ENCODE measurements at places on chromosomes 1 and 21.

GRCh38 chr1:33086384-33086850 lies 5.5 kb downstream of the AZIN2 start:
- DNase-seq, result peak; percentile 48

DNA sequence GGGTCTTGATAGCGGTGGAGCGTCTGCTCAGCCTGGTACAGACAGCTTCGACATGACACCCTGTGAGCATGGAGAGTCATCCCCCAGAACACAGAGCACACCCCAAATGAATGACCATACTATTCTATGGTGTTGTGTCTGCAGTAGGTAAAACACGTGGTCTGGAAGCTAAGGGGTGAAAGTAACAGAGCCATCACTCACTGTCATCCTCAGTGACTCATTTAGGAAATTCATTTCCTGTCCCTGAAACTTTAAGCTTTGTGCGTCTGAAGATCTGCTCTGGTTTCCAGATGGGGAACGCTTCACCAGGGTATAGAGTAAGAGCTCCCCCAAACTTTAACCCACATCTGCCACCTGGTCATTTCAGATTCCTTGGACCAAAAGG lies 94.8 kb upstream of the DISP3 start:
- no peak for DNase-seq

GRCh38 chr21:37088186-37088735 lies 15.2 kb downstream of the TTC3 start:
- DNase-seq, result no peak

- peak; percentile 47 for DNase-seq
These were observed 61.1 kb downstream of the XCL1 start for GRCh38 chr1:168637350-168637991.

GRCh38 chr1:181044449-181044966 lies 10.7 kb downstream of the MR1 start:
- no peak for DNase-seq

GRCh38 chr21:44969066-44969670 lies 29.3 kb downstream of the SLX9 start:
- no peak for DNase-seq

DNA sequence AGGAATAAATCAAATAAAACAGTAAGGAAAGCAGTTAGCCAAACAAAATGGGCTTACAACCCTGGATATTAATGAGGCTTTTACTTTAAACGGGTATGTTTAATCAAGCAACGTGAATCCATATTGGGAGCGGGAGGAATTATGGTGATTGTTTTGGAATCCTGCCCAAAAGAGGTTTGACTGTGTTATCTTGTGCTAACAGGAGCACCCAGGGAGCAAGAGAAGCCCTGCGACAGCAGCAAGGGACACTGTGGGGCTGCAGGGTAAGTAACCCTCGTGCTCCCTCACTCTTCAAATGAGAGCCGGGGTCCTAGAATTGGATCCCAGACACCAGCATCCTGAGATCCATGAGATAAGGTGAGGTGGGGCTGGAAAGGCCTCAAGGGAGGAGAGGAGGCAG lies 72.6 kb upstream of the PGBD5 start:
- DNase-seq, result peak; percentile 73

GRCh38 chr1:243482141-243483022 lies 226.5 kb downstream of the SDCCAG8 start:
- DNase-seq, result no peak

DNA sequence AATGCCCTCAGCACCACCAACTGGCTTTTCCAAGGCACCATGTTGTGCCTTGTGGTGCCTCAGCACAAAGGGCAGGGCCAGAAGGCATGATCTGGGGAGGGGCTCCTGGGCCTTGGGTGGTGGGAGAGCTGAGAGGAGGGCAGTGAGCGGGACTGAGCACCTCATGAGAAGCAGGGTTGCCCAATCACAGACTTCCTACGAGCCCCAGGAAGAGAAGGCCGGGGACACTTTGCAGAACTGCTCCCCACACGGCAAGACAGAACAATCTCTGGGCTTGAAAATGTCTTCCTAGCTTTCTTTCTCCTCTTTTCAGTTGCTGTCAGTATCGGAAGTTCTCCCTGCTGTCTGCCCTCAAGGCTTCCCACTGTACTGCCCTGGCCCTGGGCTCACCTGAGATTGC lies 6.8 kb downstream of the KCNJ10 start:
- no peak for DNase-seq

- peak; percentile 49 for DNase-seq
These were observed 86.7 kb downstream of the CCDC185 start for GRCh38 chr1:223479718-223480425.

GRCh38 chr1:29830916-29831315 lies 594.6 kb downstream of the PTPRU start:
- DNase-seq, result no peak

GRCh38 chr1:14604414-14604813 lies 5.9 kb downstream of the KAZN start:
- DNase-seq, result no peak

- DNase-seq, result no peak
These were observed 23.8 kb downstream of the RPS27 start for GRCh38 chr1:154014154-154014907.

- DNase-seq, result no peak
These were observed 42.1 kb upstream of the OSBPL9 start for GRCh38 chr1:51574796-51575195.

- no peak for DNase-seq
These were observed 73.7 kb downstream of the UBE2T start for GRCh38 chr1:202268032-202268431.

GRCh38 chr1:185917646-185918045 lies 183.5 kb downstream of the HMCN1 start:
- no peak for DNase-seq

DNA sequence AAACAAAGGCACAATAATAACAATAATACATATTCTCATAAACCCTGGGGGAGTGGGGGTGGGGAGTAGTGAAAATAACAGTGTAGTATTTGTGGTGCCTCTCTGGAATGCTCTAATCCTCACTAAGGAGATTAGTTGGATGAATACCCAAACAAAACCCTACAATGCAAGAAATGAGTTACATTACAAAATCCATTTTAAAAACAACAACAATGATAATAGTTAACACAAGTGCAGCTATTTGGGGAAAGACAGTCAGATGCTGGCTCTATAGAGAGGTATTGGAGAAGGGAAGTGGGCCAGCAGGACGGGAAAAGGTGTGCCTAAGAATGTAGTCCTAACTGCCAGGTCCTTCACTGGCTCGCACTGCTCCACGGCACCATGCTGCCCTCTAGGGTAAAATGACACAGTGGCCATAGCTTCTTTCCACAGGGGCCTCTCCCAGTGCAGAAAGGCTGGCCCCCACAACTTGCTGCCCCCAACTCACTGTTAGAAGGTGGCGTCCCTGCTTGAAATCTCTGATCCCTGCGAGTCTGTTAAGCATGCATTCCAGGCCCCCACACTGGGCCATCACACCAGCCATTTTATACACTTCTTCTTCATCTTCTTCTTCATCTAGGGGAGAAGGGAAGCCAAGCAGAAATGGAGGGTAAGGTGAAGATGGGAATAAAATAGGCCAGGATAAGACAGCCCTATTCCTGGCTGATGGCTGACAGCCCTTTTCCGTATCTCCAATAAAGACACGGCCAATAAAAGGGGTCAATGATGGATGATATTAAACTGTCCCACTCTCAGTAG lies 113.8 kb downstream of the UBR4 start:
- DNase-seq, result no peak

GRCh38 chr1:158509471-158510156 lies 37.6 kb downstream of the OR10R2 start:
- DNase-seq, result no peak

DNA sequence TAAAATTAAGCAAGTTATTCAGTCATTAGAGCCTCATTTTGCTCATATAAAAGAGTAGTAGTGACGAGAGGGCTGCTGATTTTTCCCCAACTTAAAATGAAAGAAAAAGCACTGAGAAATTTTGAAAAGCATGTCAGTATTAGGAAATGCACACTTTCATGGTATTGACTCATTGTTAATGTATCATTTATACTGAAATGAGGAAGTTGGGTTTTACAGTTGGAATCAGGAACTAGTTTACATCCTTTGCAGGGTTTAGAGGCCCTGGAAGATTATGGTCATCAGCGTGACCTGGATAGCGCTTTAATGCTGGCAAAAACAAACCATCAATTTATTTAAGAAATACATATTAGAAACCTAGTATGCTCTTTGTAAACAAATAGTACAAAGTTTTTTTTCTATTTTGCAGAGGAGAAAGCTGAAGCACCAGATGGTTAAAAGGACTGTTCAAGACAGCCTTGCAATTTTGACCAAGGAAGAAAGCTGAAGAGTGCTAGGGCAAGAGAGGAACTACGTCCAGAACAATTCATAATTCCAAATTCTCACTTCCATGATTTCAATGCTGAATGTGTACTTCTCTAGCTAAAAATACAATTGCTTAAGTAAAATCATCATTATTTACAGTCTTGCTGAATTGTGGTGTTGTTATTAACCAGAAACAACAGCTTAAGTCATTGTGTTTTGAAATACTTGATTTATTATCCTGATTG lies 94.8 kb upstream of the SGIP1 start:
- no peak for DNase-seq

DNA sequence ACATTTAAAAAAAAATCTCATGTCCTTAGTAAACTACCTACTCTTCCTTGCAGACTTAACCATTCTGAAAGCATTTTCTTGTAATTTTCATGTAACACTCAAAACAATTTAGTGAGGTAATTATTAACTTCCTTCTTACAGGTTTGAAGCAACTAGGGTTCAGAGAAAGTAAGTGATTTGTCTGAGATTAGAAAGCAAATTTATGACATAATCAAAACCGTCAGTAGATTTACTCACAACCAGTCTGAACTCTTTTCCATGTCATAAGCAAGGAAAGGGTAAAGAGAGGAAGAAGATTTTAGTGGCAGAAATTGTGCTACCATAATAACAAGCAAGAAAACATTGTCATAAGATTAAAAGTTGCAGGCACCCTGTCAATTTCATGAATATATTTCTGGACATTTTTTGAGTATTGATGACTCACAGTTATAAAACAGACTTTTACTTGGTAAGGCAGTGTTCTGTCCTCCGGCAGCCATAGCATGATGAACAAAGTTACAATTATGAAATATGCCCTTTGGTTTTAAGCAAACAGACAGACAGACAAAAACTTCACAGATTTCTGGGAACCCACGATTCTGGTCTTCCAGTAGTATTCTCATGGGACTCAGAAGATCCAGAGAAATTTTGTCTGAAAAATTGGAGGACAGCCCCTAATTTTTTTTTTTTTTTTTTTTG lies 707.2 kb downstream of the RWDD3 start:
- no peak for DNase-seq

DNA sequence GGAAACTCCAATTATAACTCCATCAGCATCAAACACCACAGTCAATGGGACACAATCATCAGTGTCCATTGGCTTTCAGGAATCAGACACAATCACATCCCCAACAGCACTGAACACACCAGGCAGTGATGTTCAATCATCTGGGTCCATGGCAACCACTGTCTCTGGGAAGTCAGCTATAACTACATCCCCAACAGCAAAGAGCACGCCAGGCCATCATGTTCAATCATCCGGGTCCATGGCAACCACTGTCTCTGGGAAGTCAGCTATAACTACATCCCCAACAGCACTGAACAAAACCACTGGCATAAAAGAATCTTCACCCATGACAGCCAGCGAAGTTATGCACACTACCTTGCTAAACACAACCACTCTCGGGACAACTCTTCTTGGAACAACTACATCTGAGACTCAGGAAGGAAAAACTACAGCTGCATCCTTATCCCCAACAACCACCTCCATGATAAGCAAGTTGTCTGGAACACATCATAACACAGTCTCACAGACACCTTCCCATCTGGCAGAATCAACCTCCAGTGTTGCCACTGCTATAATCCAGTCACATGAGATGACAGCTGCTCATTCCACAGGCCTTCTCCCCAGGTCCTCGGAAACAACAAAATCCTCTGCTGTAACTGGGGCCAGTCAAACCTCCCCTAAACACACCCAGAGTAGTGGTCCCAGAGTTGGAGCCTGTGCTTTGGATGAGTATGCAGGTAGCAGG lies 19.9 kb downstream of the CATSPER4 start:
- no peak for DNase-seq

DNA sequence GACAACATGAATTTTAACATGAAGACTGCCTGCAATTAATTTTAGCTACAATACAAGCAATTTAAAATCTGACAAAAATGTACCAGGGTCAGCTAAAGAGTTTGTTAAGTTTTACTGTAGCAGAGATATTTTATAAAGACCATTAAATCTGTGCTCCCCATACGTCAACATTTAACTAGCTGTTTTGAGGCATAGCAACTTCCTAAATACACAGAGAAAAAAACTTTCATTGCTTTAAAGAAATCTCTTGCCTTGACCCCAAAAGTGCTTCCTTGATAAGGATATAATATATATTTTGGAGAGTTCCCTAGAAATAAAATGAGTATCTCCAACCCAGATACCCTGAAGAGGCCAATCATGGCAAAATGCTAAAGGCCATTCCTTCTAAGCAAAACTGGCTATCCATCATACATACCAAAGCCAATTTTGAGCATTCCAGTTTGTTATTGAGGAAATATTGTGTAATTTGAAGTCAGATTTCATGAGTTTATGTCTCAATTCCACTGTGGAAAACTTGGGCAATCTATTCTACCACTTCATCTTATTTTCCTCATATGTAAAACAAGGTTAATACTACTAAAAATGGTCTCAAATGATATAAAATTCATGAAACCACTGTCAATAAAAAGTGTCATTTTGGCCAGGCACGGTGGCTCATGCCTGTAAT lies 19.1 kb downstream of the ASPM start:
- DNase-seq, result no peak

DNA sequence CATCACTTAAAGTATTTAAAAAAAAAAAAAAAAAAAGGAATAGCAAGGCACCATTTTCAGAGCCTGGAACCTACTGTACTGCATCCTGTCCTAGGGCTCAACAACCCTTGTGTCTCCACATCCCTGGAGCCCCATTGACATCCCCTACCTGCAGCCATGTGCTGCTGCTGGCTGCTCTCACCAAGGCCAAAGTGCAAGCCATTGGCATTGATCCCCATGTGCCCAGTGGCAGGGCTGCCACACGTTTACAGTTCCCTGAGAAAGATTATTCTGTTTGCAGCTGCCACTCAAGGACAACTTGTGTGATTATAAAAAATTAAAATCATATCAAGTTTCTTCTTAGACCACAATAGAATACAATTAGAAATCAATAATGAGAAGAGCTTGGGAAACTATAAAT lies 129.9 kb downstream of the LHX8 start:
- no peak for DNase-seq

DNA sequence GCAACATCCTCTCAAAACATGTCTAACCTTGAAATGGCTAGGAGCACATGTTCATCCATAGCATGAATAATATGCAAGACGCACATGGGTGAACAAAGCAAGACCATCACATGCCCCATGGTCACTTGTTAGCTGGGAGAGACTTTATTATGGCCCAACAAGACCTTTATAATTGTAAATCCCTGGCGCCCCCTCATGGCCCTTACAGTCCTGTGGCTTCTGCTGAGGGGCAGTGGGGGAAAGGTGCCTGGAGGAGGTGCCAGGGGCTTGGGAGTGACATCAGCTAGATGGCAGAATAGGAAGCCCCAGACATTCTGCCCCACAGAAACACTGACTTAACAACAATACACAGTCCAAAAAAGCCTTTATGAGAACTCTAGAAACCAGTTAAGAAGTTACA lies 51.7 kb downstream of the CSMD2 start:
- DNase-seq, result peak; percentile 5

GRCh38 chr1:50378770-50379169 lies 44.5 kb downstream of the DMRTA2 start:
- no peak for DNase-seq
